Hindlimb muscle (tissue), 1 donor: ENCODE measurements at places on chromosomes 1 and 21. TPM values are rescaled to one million over a fixed set of nuclear protein-coding genes. Genes with fewer than 3 reads are reported as not detected.

Gene LRRC39
- 213 TPM for polyA plus RNA-seq

- no peak for DNase-seq
These were observed 2.7 kb downstream of the DDX20 start for GRCh38 chr1:111758373-111758772.

- DNase-seq = no peak
These were observed 47.9 kb upstream of the EDEM3 start for GRCh38 chr1:184802354-184803179.

- no peak for DNase-seq
These were observed 49.3 kb downstream of the PDE9A start for GRCh38 chr21:42702720-42703119.

DNA sequence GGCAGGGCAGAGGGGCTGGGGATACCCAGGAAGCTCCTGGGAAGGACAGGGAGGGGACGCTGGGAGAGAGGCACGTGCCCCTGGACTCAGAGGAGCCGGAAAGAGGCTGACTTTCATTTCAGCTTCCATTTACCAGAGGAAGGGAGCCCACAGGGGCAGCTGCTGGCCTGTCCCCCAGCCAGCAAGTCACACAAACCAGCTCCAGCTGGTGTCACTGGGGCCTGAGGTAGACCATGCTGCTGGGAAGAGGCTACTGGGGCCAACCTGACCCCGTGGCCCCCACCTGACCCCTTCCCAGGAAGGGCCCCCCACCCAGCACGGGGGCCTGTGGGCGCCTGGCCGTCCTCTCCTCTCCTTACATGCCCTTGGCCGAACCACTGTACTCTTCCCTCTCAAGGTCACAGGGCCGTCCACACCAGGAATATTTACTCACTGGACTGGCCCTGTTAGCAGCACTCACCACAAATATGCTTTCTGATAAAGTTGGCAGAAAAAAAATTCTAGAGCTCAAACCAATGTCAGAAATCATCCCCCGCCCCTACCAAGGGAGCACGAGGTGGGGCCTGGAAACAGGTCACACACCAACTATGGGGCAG is 110.5 kb downstream of the CASZ1 start:
- DNase-seq = no peak
